NCI-H2029 (cell line): ENCODE measurements at places on chromosomes 7 and 10.

- DNase-seq = no peak
Measured at GRCh38 chr7:149027611-149028345, 527 bp downstream of the PDIA4 start.

- no peak for DNase-seq
Measured at GRCh38 chr10:132527339-132528063, 10.1 kb upstream of the INPP5A start.

GRCh38 chr10:21976280-21976679 is 27.2 kb downstream of the DNAJC1 start:
- DNase-seq = no peak

DNA sequence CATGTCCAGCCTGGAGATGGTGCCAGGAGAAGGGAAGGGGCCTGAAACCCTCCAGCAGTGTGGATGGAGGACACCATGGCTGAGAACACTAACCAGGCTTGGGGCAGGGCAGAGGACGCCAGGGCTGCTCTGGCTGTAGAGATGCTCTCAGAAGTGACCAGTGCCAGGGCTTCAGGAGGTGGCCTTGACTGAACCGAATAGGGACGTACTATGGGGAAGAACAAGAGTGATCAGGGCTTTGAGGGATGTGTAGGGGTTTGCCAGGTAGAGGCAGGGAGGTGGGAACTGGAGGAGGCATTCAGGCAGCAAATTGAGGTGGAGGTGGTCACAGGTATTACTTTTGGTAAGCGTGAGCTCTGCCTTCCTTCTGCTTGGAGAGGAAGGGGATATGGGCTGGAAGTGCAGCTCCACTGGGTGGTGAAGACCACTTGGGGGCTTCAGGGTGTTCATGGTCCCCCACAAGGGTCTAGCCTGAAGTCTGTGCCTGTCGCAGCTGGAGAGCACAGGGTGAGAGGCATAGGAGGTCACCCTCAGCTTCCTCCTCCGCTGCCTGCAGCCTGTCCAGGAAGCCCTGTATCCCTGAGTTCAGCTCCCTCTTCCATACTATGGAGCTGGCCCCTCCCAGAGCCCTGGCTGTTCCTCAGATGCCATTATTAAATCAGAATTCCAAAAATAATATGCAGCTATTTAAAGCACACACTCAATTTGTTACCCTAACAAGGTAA is 27.8 kb downstream of the ADCY1 start:
- DNase-seq = no peak

DNA sequence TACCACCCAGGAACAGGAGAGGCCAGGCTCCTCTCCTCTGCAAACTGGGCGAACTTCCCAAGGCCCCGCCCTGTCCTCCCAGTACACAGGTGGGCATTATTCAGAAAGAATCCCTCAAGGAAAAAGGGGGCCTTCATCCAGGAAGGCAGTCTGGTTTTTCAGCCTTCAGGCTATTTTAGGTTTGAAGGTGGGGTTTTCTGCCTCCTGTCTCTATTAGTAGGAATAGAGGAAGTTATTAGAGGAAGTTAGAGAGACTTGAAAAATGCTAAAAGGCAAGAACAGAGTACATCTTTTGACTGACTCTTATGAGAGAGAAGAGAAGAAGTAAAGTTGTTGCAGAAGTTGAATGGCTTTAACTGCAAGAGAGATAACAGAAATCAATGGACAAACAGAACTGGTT is 250.9 kb upstream of the SORCS1 start:
- DNase-seq = no peak
